Heart right ventricle (tissue), 16 donors: ENCODE measurements at places on chromosomes 2 and 18. TPM values are rescaled to one million over a fixed set of nuclear protein-coding genes. Genes with fewer than 3 reads are reported as not detected.
A peak's percentile ranks its signal among the peaks of the same experiment; 100 is the strongest.

DNA sequence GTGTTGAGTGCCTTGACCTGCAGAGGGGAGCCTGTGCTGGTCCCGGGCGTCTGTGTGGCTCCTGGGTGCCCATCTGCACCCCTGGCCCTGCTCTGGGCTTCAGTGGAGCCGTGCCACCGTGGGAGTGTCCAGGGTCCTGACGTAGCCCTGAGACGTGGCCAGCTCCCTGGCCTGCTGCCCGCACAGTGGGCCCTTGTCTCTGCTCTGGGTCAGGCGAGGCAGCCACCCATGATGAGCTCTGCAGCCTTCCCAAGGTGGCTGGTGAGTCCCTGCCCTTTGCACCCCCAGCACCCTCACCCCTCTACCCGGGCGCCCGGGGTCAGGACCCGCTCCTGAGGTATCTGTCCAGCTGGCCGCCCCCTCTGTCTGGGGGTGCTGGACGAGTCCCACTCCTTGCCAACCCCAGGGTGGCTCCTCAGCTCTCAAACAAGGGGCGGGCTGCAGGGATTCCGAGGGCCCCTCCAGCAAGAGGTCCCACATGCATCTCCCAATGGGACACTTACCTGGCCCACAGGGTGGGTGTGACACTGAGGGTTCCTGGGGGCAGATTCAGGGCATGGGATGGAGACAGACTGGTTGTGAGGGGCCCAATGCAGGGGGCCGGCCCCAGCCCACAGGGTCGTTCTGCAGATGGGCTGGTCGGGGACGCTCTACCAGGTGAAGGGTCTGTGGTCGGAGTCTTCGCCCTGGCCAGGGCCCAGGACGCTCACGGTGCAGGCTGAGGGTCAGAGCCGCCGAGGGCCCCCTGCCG lies 2.4 kb downstream of the NEU4 start:
- H3K27me3 ChIP-seq = no peaks in the 10 kb centered on the region
- no peak overlapping the region for H3K4me3 ChIP-seq
- H3K36me3 ChIP-seq = no peaks in the 10 kb centered on the region
- peak; percentile 66 for DNase-seq

GRCh38 chr18:25805323-25805722 lies 285.1 kb downstream of the SS18 start:
- H3K4me1 ChIP-seq = no peaks in the 10 kb centered on the region
- no peaks in the 10 kb centered on the region for H3K27me3 ChIP-seq
- no peak for DNase-seq
- no peaks in the 10 kb centered on the region for H3K36me3 ChIP-seq

GRCh38 chr18:28469946-28470345 lies 293.0 kb upstream of the CDH2 start:
- H3K27ac ChIP-seq = no peak overlapping the region
- no peaks in the 10 kb centered on the region for H3K36me3 ChIP-seq

- DNase-seq = no peak
- no peaks in the 10 kb centered on the region for H3K36me3 ChIP-seq
- peaks cover 12% of the 10 kb centered on the region for H3K4me1 ChIP-seq
Measured at GRCh38 chr18:35582899-35583558, 1.5 kb downstream of the GALNT1 start.

Gene ZEB2
- 94.5 TPM for total RNA-seq

Gene FASTKD1
- total RNA-seq = 90.6 TPM

Gene CYTIP
- 1.7 TPM for total RNA-seq

Gene SERPINB13
- total RNA-seq = not detected

Gene GLI2
- total RNA-seq = 1.2 TPM

DNA sequence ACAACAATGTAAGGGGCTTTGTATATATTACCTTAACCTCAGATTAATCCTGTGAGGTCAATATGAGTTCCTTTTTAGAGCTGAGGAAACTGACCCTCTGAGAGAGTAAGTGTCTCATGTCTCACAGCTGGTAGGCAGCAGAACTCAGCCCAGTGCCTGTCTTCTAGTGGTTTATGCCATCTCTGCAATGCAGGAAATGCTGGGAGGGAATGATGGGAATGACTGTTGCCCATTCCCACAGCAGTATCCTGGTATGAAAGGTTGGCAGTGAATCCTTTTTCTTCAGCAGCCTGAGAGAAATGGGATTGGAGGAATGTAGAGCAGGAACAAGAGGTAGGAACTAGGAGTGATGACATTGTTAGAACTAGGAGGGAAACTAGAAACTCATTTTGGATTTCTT lies 6.0 kb downstream of the MRPL30 start:
- H3K27ac ChIP-seq = no peak overlapping the region
- H3K4me3 ChIP-seq = no peak overlapping the region
- H3K27me3 ChIP-seq = no peaks in the 10 kb centered on the region

Gene AGXT
- not detected for total RNA-seq

DNA sequence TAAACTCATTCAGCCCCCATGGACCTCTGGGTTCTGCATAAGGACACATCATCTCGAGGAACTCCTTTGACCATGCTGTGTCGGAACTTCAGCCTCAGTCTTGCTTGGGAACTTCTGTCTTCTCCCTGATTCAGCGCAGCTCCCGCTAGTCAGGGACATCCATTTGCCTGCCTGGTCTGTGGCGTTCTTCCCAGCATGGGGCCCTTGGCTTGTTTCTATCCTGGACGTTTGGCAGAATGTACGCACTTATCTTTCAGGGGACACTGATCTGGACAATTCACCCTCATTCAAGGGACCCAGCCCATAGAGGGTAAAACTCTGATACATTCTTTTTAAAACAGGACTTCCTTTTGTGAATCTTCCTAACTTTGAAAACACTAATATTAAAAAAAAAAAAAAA lies 75.8 kb upstream of the WIPF1 start:
- peaks cover 2% of the 10 kb centered on the region for H3K4me1 ChIP-seq
- H3K4me3 ChIP-seq = no peak overlapping the region
- no peak overlapping the region for H3K27ac ChIP-seq
- no peaks in the 10 kb centered on the region for H3K36me3 ChIP-seq
- DNase-seq = no peak

Gene TRAF3IP1
- total RNA-seq = 9.4 TPM

DNA sequence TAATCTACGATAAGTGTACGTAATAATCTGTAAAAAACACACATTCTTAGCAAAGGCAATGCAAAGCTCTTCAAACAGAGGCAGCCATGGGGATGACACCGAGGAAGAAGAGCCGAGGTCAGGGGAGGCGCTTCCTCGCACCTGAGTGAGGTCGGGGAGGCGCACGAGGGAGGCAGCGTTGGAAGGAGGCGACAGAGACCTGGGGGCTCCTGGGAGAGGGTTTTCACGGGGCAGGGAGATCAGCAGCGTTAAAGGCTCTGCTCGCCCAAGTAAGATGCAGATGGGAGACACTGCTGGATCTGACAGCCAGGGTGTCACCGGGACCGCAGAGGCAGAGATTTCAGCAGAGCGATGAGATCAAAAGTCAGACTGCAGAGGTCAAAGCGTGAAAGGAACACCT lies 143.1 kb downstream of the L3MBTL4 start:
- no peak overlapping the region for H3K27ac ChIP-seq
- H3K36me3 ChIP-seq = no peaks in the 10 kb centered on the region

DNA sequence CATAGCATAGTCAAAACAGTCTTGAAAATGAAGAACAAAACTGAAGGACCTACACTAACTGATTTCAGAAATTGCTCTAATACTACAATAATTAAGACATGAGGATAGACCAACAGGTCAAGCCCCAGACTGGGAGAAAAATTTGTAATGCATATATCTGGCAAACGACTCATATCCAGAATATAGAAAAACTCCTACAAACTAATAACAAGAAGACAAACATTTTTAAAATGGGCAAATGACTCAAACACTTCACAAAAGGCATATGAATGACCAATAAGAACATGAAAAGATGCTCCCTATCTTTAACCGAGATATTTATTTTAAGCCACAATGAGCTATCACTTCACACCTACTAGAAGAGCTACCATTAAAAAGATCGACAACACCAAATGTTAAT lies 14.2 kb downstream of the TGFBRAP1 start:
- no peaks in the 10 kb centered on the region for H3K27me3 ChIP-seq
- no peaks in the 10 kb centered on the region for H3K36me3 ChIP-seq
- no peak overlapping the region for H3K27ac ChIP-seq
- no peak for DNase-seq
- H3K4me3 ChIP-seq = no peak overlapping the region

DNA sequence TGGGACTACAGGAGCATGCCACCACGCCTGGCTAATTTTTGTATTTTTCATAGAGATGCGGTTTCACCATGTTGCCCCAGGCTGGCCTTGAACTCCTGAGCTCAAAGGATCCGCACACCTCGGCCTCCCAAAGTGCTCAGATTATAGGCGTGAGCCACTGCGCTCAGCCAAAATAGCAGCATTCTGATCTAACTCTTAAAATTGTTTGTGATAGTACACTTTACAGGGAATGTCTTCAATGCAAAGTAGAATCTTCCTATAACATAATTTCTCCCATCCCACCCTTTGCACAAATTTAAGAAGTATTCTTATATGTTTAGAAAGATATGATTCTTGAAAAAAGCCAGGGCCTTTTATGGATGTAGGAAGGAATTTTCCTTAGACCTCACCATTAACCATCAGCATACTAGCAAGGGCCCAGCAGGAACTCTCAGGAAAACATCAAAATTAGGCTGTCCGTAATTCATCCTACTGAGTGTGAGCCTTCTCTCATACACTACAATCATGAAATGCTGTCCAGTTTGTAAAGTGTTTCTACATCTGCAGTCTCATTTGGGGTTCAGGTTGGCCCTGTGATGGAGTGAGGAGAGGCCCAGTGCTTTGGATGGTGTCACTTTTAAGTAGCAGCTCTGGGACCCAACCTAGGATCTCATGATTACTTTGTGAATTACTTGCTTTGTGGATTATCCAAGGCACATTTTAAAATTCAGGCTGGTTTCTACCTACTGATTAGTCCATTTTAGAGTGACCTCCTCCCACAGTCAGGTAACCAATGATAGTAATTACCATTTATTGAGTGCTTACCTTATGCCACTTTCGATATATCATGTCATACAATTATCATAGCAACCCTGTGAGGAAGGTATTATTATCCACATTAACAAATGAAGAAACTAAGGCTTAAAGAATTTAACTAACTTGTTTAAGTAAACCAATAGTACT lies 37.5 kb upstream of the DLX1 start:
- DNase-seq = no peak
- H3K27ac ChIP-seq = no peak overlapping the region
- no peaks in the 10 kb centered on the region for H3K36me3 ChIP-seq
- no peaks in the 10 kb centered on the region for H3K27me3 ChIP-seq

GRCh38 chr2:94861308-94862152 lies 9.7 kb upstream of the TEKT4 start:
- H3K27me3 ChIP-seq = peaks cover 96% of the 10 kb centered on the region
- H3K36me3 ChIP-seq = no peaks in the 10 kb centered on the region
- no peak overlapping the region for H3K27ac ChIP-seq
- no peak overlapping the region for H3K4me3 ChIP-seq
- no peaks in the 10 kb centered on the region for H3K4me1 ChIP-seq

- H3K27ac ChIP-seq = no peak overlapping the region
- no peak for DNase-seq
- no peaks in the 10 kb centered on the region for H3K27me3 ChIP-seq
Measured at GRCh38 chr2:195633573-195633870, 23.5 kb upstream of the SLC39A10 start.

Gene HOXD8
- total RNA-seq = 0.37 TPM

Gene PLB1
- 1.4 TPM for total RNA-seq

Gene UGT1A4
- total RNA-seq = not detected

DNA sequence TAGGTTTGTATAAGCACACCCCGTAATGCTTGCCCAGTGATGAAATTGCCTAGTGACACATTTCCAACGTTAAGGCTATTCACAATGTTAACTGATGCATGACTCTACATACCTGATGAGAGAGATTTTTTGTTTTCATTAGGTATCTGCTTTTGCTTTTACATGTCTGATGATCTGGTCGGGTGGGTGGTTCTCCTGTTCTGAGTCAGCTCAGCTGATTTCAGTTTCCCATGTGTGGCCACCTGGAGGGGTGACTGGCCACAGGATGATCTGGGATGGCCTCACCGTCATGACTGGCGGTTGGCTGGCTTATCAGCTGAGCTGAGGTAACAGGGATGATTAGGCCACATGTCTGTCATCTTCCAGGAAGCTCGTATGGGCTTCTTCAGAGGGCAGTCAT lies 33.8 kb upstream of the ACYP2 start:
- H3K27me3 ChIP-seq = no peaks in the 10 kb centered on the region
- no peak for DNase-seq
- peaks cover 8% of the 10 kb centered on the region for H3K36me3 ChIP-seq
- no peak overlapping the region for H3K27ac ChIP-seq
- H3K4me1 ChIP-seq = no peaks in the 10 kb centered on the region
- no peak overlapping the region for H3K4me3 ChIP-seq

- DNase-seq = no peak
- H3K4me1 ChIP-seq = no peaks in the 10 kb centered on the region
- H3K4me3 ChIP-seq = no peak overlapping the region
- H3K27ac ChIP-seq = no peak overlapping the region
- H3K36me3 ChIP-seq = no peaks in the 10 kb centered on the region
Measured at GRCh38 chr2:84851876-84852275, 29.0 kb downstream of the TRABD2A start.

GRCh38 chr2:88247531-88247930 lies 77.4 kb downstream of the THNSL2 start:
- no peak for DNase-seq
- no peaks in the 10 kb centered on the region for H3K27me3 ChIP-seq
- no peaks in the 10 kb centered on the region for H3K4me1 ChIP-seq
- H3K27ac ChIP-seq = no peak overlapping the region
- no peak overlapping the region for H3K4me3 ChIP-seq

GRCh38 chr2:235850771-235851551 lies 317.2 kb downstream of the GBX2 start:
- H3K4me3 ChIP-seq = no peak overlapping the region
- H3K4me1 ChIP-seq = no peaks in the 10 kb centered on the region
- DNase-seq = no peak
- no peak overlapping the region for H3K27ac ChIP-seq
- H3K27me3 ChIP-seq = no peaks in the 10 kb centered on the region

Gene TMEM200C
- total RNA-seq = 0.42 TPM

DNA sequence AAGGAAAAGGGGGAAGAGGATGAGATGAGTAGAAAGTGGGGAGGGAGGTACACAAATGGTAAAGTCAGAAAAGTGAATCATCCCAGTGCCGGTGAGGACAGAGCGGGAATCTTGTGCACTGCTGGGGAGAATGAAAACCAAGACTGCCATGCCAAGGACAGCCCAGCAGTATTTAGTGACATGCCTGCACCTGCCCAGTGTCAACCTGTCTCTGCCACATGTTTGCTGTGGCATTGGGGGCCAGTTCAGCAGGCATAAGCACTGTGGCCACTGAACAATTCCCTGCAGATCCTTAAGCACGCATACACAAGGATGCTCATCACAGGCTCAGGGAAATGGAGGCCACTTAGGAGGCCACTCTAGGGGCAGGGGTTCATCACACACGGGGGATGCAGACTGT lies 5.2 kb upstream of the KCNK3 start:
- H3K4me3 ChIP-seq = no peak overlapping the region
- H3K27me3 ChIP-seq = peaks cover 10% of the 10 kb centered on the region
- no peaks in the 10 kb centered on the region for H3K36me3 ChIP-seq

Gene SLC9A4
- total RNA-seq = not detected
